NB4 (cell line): ENCODE measurements at places on chromosomes 7 and 10.

- no peak for DNase-seq
These were observed 324.4 kb upstream of the AOAH start for GRCh38 chr7:37048674-37049073.

GRCh38 chr10:5817322-5818047 lies 4.3 kb upstream of the GDI2 start:
- no peak for DNase-seq

GRCh38 chr7:27839099-27839498 lies 99.1 kb downstream of the TAX1BP1 start:
- DNase-seq: no peak

- peak; percentile 97 for DNase-seq
These were observed 6.1 kb upstream of the UBE2H start for GRCh38 chr7:129958643-129959470.

DNA sequence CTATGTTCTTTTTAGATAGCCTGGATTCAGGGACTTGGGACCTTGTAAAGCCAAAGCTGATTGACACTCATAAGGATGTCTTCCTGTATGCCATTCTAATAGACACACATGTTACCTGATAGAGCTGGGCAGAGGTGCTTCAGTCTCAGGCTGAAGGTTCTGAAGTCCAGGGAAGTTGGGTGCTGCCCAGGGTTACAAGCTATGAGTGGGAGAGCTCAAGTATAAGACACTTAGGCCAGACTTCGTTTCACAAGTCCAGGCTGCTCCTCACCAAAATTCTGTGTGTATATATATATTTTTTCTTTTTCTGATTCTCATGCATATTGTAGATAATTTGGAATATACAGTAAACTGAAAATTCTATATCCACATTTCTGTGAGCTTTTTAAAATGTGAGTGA lies 144.2 kb downstream of the HDAC9 start:
- peak; percentile 38 for DNase-seq
